ENCODE measurements at places on chromosomes 2 and 18. TPM values are rescaled to one million over a fixed set of nuclear protein-coding genes. Genes with fewer than 3 reads are reported as not detected.

GRCh38 chr2:12202313-12203075 is 456.1 kb downstream of the LPIN1 start:
- peak; percentile 40 for DNase-seq

- no peak for DNase-seq
Observed at GRCh38 chr2:69693059-69693774, 48.7 kb upstream of the ANXA4 start.

DNA sequence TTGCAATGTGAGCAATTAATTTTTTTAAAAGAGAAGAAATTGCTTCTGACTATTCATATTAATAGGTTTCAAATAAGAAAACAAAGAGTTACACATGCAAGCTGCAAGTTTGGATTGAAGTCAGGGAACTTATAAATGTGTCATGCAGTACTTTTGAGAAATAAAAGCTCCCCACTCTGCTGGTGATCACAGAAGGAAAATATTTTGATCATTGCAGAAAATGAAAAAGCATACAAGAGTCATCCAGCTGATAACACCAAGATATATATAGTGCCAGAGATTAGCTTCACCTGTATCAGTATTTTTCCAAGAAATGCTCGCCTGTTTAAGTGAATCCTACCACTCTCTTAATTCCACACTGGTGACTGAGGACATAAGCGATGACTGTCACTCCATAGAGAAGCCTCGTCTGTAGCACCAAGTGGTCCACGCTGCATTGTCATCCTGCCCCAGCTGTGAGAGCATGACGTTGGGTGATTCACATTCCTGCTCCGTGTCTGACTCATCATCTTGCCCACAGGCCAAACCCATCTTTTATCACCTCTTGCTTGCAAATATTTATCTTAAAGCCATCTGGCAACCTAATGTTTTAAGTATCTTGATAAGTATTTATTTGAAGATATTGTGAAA is 178.0 kb downstream of the ASXL3 start:
- DNase-seq: peak; percentile 16

- DNase-seq: no peak
Observed at GRCh38 chr2:64692401-64692800, 38.7 kb upstream of the SERTAD2 start.

DNA sequence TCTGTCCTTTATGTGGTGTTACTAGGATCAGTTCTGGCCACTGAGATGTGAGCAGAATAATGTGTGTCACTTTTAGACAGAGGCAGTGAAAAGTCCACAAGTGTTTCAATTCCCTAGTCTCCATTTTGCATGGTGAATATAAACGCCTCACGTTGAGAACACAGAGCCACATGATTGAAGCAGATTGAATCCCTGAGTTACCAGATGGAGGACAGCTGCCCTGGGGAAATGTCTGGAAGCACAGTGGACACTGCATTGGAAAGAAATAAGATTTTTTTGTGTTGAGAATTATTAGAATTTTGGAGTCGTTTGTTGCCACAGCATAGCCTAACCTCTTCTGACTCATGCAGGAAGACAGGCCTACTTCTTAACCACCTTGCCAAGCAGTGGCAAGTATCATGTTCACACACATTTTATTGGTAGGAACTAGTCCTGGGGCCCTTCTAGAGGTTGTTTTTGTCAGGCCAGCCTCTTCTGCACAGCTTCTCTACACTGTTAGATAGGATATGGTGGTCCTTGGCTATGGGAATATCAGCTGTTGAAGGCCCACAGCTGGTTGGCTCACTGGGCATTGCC is 188.6 kb downstream of the TMEM182 start:
- no peak for DNase-seq

DNA sequence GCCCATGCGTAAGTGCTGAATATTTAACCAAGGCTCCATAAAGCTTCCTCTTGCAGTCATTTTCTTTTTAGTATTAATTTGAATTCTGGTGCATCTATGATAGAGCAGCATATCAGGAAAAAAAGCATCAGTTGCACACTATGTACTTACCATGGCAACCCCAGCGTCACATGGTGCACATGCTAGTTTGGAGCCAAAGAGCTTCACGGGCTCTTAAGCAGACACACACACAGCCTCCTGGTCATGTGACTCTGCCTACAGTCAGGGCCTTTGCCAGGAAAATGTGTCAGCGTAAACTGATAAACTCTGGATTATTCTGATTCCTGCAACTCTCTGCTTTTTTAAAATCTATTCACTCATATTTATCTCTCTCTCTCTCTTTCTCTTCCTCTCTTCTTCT is 30.2 kb downstream of the NYAP2 start:
- DNase-seq: peak; percentile 35

The SIX2 gene
- total RNA-seq: 55.6 TPM

The POTEF gene
- not detected for total RNA-seq

The GPAT2 gene
- not detected for total RNA-seq

The SP140 gene
- 0.34 TPM for total RNA-seq

The VWA3B gene
- total RNA-seq: not detected

The TOGARAM2 gene
- 0.75 TPM for total RNA-seq

The LAMA1 gene
- total RNA-seq: 1.4 TPM

Measured in LHCN-M2 (cell line).